NCI-H1092 treated with DMSO at 0.1 percent for 48 hours (cell line): ENCODE measurements at places on chromosomes 3 and 15.
A peak's percentile ranks its signal among the peaks of the same experiment; 100 is the strongest.

DNA sequence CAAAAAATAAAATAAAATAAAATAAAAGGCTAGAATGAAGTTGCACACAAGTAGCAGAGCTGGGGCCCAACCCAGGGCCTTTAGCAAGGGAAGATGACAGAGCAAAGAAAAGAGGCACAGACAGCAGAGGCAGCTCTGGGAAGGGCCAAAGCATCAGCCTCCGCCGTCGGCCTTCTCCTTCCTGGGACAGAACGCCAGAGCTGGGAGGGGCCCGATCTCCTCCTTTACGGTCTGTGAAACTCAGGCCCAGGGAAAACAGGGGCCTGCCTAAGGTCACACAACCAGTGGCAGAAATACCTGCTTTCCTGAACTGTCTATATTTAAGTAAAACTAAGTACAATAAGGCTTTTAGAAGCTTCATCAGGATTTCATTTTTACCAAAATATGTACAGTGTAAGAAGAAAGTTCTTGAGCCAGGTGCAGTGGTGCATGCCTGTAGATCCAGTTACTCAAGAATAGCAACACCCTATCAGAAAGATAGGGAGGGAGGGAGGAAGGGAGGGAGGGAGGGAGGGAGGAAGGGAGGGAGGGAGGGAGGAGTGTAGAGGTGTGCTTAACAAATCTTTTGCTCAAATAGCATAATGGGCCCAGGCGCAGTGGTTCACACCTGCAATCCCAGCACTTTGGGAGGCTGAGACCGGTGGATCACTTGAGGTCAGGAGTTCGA lies 43.0 kb upstream of the MUC4 start:
- no peak for DNase-seq

- peak; percentile 35 for DNase-seq
Observed at GRCh38 chr15:80431635-80432344, 27.6 kb downstream of the ARNT2 start.

DNA sequence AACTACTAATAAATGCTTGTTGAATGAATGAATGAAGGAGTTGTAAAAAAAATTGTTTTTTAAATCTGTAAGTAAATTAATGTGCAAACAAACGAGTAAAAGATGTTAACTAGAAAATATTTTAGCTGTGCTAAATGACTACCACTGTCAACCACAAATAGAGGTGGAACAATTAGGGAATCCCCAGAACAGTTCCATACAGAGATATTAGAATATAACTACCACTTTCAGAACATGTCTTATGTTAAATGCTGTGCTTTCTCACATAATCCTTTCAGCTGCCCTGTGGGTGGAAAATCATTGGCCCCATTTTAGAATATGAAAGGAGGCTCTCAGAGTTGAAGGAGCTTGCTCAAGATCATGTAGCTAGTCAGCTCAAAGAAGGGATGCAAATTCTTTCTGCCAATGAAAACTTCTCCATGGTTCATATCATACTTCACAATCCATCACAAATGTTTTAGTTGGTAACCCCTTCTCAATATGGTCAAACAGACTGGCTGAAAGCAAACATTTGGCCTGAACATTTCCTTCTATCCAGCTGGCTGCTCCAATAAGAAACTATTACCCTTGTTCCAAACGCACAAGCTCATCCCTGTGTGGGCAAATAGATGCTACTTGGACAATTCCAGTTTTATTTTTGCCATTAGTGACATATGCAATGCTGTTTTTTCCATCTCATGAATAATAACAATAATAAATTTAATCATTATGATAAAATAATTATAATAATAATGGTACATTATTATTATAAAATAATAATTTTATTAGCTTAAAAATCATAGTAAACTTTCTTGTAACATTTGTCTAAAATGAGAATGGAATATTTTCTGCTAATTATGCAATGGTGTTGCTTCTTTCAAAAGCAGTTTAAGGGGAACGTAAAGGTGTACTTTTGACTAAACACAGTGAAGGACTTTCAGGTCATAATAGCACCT lies 290.4 kb upstream of the STT3B start:
- DNase-seq: no peak

GRCh38 chr15:97691799-97692198 lies 268.7 kb upstream of the ARRDC4 start:
- no peak for DNase-seq

- DNase-seq: no peak
Observed at GRCh38 chr15:33314069-33314468, 3.3 kb downstream of the RYR3 start.

DNA sequence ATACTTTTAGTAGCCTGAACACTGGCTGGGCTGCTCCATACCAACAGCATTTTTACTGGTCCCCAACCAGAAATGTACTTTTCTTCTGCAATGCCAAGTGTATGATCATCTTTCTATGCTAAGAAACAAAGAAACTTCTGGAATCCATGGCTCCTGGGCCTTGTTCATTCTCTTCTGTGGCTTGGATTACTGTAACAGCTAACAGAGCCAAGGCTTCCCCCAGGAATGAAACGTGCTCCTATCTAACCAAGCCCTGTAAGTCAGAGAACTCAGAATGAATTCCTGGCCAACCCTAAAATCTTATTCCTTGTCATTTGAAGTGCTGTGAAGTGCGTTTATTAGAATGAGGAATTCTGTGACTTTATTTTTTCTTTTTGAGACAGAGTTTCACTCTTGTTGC lies 102.9 kb upstream of the RAD18 start:
- DNase-seq: no peak

GRCh38 chr3:63193647-63194046 lies 84.5 kb upstream of the SYNPR start:
- peak; percentile 63 for DNase-seq

DNA sequence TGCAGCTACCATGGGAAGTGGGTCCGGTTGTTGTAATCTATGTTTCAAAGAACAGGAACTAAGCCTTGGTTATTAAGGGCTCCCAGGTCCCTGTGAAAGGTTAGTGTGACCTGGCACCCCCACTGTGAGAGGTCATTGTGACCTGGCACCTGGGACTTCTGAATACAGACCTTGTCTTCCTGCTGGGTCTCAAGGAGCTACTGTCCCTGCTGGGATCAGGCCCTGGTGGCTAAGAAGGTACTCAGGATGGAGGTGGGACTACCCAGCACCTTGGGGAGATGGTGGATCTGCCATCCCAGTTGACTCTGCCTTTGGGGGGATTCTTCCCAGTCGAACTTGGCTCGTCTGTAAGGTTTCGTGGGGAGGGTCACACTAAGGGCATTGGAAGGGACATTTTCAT lies 10.3 kb upstream of the SLCO2A1 start:
- DNase-seq: no peak

DNA sequence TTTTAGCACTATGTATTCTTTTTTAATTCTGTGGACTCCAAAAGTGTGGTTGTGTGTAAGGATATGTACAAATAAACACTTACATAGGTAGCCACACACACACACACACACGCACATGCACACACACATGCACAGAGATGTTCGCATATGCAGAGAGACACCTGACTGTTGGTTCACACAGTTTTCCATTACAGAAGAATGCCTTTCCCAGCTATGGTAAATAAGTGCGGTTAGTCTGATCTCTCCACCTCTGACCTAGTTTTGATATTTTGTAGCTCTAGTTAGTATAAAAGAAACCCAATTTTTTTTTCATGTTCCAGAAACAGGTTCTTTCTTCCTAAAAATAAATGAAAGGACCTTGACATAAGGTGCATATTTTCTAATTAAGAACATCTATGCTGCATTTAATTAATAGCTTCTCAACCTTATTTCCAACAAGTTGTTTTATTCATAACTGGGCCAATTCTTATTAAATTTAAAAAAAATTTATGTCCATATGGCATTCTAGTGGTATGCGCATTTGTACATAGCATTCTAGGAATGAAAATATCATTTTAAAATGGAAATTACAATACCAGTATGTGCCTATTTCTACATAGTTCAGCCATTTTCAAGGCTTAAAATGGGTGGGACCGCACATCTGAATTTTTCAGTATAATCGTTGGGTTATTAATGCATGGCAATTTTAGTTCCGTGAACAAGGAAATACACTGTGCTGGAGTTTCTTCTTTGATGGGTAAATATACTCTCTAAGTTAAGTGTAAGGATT lies 27.2 kb downstream of the TMEM108 start:
- DNase-seq: no peak

DNA sequence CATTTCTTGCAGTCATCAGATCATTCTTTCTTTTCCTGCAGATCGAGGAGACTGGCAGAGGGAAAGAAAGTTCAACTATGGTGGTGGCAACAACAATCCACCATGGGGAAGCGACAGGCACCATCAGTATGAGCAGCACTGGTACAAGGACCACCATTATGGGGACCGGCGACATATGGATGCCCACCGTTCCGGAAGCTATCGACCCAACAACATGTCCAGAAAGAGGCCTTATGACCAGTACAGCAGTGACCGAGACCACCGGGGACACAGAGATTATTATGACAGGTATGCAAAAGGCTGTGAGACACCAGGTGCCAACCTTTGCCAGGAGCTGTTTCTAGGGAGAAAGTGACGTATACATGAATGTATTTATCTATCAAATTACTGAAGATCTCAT lies 69.0 kb downstream of the RGMA start:
- DNase-seq: no peak

DNA sequence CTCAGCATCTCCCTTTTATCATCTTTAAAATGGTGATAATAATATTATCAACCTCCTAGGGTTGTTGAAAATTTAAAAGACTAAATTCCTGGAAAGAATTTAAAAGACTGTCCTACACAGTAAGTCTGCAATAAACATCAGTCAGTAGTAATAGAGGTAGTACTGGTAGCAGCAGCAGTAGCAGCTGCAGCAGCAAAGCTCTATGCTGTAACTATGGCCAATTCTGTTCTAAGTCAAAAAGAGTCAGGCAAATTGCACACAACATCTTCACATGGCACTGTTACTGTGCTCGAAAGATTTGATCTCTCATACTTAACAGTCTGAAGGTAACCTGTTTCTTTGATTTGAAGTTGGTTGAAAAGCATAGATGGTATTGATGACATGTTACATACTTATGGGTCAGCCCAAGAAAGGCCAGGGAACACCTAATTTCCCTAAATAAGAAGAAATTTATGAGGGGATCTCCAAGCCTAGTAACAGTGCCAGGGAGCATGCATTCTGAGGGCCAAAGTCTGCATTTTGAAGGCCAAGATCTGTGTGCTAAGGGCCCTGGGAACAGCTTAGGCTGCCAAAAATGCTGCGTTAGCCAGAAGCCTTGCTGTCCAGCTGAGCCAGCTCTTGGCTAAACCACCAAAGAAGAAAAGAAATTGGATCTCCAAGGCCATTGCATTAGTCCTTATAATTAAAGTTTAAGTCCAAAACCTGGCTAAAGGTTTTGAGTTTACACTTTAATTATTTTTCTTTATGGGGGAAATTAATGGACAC lies 68.2 kb downstream of the SIDT1 start:
- DNase-seq: no peak

- no peak for DNase-seq
Observed at GRCh38 chr3:87203809-87204208, 23.3 kb upstream of the CHMP2B start.

DNA sequence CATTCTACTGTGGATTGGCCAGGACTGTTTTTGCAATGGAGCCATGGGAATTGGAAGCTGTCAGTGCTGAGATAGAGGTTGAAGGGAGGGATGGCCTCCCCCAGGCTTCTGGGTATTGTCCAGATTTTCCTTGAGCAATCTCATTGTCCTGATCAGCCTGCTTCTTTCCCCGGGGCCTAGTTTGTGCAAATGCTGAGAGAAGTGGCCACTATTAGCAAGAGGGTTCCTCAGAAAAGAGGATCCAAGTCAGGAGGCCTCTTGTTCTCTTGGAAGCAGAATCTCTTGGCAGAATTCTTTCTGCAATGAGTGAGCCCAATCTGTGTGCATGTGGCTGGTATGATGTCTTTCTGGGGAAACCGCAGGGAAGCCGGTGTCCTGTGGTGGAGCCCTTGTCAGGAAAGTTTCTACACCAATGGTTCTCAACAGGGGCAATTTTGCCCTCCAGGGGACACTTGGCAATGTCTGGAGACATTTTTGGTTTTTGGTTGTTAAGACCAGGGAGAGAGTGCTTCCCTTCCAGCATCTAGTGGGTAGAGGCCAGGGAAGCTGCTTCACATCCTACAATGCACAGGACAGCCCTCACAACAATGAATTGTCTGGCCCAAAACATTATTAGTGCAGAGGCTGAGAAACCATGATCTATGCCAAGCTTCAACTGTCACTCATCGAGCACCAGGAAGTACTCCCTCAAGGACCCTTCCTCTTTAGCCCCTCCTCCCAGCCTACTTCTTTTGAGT lies 2.0 kb downstream of the LIPC start:
- DNase-seq: no peak

- DNase-seq: peak; percentile 3
Observed at GRCh38 chr15:38503496-38503895, 49.6 kb downstream of the FAM98B start.

DNA sequence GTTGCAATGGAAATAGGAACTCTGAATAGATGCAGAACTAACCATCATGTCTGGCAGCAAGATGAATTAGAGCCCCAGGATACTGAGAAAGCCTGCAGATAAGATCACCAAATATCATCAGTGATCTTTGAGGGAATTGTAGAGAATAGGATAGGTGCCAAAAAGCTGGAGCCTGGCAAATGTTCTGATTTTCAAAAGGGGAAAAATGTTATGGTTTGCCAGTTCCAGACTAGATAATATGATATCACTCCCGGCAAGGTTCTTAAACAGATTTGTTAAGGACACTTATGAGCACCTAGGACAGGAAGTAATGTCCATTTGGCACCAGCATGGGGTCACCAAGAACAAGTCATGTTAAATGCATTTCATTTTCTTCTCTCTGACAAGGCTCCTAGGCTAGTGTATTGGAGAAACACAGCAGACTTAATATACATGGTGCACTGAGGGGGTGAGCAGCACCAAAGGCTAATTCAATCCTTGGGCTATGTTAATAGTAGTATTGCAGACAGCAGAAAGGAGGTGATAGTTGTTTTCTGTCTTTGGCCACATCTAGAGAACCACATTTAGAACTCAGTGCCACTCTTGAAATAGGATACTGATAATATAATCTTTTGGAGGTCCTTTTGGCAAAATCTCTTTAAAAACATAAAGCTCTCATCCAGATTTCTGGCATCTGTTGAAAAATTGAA lies 4.8 kb downstream of the SRGAP3 start:
- no peak for DNase-seq
